ENCODE measurements at places on chromosomes 4 and X.

GRCh38 chr4:169305651-169306050 is 34.9 kb upstream of the SH3RF1 start:
- no peak for DNase-seq

DNA sequence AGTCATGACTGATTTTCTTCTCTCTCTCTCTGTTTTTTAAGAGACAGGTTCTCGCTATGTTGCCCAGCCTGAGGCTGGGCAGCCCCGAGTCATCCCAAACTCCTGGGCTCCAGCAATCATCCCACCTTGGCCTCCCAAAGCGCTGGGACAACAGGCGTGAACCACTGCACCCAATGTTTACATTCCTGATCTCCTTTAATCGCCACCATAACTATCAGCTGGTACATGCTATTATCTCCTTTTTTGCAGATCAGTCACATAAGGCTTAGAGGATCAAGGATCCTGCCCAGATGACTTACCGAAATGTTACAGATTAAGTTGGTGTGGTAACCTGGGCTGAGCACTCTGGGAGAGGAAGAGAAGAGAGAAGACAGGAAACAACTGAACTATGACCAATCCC is 1.5 kb upstream of the USP46 start:
- DNase-seq = no peak

DNA sequence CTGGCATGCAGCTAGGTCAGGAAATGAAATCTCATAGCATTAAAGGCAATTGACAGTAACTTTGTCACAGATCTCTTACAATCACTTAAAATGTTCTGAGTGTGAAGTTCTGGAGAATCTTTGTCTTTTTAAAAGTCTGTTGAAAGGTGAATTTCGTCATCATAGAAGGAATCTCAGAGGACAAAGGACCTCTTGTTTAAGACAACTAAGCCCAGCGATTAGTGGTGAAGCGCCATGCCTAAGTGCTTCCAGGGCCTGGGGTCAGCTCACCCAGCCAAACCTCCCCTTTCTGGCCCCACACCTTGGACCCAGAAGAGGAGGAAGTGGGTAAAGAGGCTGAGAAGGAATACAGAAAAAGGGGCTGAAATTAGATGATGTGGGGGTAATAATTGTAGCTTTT is 8.5 kb downstream of the FRMD7 start:
- no peak for DNase-seq

GRCh38 chr4:53531585-53532224 is 59.6 kb downstream of the LNX1 start:
- no peak for DNase-seq

- no peak for DNase-seq
These were observed 138.8 kb downstream of the MTNR1A start for GRCh38 chr4:186416451-186417060.

DNA sequence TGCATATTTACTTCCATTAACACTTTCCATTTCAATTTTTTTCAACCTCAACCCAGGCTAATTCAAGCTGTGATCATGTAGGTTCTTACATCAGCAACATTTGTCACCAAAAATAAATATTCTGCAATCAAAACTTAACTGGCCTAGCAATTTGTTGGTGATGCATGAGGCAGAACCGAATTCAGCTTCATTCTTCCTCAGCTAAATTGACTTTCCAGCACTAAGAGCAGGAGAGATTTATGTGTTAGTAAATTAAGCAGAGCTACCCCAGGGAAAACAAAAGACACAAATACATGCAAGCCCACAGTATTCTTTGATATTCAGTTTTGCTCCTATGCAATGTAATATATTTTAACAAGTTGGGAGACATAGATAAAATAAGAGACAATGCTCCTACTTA is 208.7 kb upstream of the NDST3 start:
- DNase-seq = no peak

Measured in right renal cortex interstitium (tissue), 3 donors.